Amniotic epithelial cell (primary cell): ENCODE measurements at places on chromosomes 3 and 15.
A peak's percentile ranks its signal among the peaks of the same experiment; 100 is the strongest.

DNA sequence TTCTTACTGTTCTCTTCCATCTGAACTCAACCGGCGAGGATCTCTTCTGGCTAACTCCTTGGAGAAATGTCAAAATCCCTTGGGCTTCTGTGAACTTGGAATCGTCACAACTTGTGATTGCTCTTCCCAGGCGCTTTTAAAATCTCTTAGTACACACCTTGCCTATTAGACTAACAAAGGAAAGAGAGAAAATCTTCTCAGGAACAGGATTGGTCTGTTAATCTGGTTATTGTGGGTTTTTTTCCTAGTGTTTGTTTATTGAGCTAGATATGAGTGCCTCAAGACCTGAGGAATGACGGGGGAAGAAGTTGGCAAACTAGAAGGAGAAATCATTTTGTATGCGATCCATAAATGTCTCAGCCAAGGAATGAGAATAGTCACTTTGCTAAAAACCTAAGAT, at the start of gene ATP13A5:
Gene ATP13A5, minus strand, starts transcription at position 48 of the 400 bp plus-strand sequence. Its CDS starts 28 bp downstream, at position 20.
- DNase-seq = no peak

- no peak for DNase-seq
Measured at GRCh38 chr3:64594134-64594533, 93.7 kb downstream of the ADAMTS9 start.

DNA sequence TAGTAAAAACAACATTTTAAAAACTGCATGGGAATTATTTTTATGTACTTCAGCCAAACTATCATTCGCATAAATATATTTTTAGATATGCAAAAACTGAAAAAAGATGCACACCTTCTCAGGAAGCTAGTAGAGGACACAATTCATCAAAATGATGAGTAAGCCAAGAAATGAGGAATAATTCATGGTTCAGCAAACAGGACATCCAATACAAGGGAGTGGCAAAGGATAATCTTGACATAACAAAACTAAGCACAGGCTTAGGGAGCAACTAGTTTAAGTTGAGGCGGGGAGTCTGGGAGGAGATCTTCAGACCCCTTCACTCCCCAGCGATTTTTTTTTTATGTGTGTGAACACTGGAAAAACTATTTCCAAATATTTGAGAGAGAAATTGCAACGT, 93.7 kb downstream of the ZNF280D start:
- DNase-seq = no peak

GRCh38 chr3:185363662-185364203, 797 bp downstream of the MAP3K13 start:
- no peak for DNase-seq

DNA sequence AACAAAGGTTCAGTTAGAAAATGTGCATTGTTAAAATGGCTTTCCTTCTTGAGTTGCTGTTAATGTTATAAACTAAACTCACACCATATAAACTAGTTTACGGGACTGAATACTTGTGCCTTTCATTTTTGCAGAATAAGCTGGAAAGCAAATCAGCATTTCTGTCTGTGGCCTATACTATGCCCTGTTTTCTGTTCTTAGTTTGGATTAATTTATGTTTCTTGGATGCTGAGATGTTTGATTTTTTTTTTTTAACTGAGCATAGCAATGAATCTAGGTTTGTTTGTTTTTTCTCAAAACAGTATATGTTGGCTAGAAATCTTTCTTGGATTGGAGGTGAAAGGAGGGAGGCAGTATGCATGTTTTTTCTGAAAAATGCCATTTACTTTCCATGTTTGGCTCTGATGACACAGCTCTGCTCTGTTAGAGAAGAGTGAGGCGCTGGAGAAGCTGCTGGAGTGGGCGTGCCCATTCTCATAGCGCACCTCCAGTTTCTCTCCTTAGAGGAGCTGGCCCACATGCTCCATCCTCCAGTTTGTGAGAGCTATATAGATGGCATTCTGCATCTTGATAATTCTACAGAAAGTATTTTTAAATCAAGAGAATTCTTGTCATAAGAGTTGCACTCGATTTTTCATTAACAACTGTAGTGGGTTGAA, 423.6 kb upstream of the TPM1 start:
- no peak for DNase-seq

DNA sequence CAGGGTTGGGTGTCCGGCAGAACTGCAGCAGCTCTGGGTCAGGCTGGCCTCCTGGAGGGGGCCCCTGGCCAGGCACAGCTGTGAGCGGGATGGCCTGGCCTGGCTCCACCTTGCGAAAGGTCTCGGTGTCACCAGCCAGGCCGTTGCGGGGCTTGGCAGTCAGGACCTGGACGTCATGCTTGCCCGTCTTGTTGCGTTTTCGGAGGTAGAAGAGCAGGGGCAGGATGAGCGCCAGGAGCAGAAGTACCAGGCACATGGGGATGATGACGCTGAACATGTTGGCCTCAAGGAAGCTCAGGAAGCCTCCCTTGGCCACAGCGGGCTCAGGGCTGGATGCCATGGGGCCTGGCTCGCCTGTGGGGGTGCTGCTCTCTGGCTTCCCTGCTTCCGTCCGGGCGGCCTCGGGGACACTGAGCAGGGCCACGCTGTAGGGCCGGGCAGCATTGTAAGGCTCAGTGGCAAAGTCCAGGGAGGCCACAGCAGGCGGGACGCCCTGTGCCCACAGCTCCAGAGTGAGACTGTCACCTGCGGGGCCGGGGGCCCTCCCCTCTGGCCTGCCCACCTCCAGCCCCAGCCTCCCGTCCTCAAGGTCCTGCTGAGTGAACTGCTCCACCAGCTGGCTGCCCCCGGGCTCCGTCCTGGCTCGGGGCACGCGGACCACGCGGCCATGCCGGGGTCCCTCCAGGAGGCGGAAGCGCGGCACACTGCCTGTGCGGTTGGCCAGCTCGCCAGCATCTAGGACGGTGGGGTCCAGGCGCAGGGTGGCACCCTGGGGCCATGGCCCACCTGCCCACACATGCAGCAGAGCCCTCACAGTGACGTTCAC, 28.1 kb downstream of the SNX33 start:
- DNase-seq = no peak

DNA sequence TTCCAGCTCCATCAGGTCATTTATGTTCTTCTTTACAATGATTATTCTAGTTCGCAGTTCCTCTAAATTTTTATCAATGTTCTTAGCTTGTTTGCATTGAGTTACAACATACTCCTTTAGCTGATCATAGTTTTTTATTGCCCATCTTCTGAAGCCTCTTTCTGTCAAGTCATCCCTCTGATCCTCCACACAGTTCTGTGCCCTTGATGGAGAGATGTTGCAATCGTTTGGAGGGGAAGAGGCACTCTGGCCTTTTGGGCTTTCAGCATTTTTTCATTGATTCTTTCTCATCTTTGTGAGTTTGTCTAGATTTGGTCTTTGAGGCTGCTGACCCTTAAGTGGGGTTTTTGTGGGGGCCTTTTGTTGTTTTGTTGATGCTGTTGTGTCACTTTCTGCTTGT, 234.6 kb upstream of the CBLB start:
- DNase-seq = no peak

DNA sequence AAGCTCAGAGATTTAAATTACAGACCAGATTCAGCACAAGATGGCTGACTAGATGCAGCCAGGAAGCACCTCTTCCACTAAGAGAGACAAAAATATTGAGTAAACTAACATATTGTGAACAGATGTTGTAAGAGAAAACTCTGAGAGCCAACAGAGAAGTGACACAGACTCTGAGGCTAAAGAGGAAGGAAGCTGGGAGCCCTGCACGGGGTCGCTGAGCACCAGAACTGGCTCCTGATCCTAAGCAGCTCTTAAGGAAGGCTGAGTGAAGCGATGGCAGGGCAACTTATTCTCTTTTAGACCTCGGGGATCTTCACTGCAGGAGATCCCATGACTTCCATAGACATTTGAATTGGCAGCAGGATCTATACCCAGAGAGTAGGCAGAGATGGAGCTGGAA, 578.0 kb upstream of the GRM7 start:
- no peak for DNase-seq

DNA sequence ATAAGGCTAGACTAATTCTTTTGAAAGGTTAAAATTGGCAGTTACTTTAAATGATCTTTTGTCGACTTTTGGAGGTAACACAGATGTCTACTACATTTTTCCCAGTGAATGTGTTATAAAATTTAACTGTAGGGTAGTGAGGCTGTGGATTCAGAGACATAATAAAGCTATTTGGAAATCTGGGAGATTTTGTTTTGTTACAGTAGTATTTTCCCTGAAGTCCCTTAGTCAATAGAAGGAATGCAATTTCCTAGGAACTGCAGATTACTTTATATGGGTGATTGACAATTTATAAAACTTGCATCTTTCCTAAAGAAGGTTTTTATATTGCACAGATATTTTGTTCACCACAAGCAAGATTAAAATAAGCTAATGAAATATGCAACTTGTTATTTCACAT, 96.9 kb downstream of the ALCAM start:
- DNase-seq = no peak

- DNase-seq = peak; percentile 70
Measured at GRCh38 chr3:129314386-129315222, 35.9 kb downstream of the HMCES start.

DNA sequence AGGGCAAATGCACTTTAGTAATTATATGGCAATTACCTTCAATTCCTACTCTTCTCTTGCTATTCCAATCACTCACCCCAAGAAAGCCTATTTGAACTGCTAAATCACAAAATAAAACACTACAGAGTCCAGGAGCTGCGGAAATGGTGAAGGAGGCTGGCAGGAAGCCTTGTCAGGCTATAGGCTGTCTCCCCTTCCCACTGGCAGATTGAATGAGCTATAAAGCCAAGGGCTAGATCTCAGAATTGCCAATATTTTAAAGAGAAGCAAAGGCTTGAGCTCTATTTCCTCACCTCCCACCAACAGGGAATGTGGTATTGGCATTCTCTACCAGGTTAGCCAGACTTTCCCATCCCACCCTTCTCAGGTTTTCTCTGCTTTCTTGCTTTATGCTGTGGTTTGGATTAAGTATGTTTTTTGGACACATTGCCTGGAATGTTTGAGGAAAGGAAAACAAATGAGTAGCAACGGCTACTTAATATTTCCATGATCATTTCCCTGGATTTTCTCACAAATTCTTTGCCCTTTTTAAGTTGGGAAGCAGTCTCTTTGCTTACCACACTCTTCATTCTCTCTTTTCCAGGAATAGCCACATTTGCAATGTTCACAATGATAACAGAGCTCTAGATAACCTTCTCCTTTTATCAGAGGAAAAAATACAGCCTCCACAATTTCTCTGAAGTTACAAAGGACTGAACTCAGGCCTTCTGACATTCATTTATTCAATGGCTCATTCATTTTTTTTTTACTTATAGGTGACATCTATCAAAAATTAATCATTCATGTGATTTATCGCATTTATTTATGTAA, 1125.4 kb downstream of the ROBO1 start:
- peak; percentile 21 for DNase-seq

DNA sequence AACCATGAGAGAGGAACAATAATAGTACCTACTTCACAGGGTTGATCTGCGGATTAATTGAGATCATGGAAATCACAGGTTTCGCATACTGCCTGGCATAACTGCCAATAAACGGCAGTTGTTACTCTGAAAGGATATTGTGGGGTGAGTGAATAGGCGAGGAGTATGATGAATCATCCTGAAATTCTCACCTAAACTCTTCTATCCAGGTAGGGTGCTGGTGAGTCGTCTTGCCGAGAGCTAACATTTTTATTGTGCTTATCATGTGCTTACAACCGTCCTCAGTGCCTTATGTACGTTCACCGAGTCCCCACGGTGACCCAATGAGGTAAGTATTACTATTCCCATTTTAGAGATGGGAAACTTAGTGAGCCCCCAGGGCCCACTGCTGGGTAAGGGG, 52.4 kb upstream of the SRGAP3 start:
- DNase-seq = no peak

DNA sequence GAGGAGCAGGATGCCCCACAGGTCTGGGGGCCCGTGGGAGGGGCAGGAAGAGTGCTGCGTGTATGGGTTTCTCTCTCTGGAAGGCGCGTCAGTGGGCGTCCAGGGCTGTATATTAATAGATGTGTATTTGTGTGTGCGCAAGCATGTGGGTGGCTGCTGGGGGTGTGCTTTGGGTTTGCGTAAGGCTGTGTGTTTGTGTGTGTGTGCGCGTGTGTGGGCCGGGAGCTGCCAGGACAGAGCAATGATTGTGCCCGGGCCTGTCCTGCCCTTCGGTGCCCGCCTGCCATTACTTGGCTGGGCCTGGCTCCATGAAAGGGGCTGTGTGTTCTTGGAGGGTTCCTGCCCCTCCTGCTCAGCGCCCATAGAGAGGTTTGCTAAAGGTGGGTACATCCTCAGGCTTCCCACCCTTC, 16.3 kb downstream of the CSPG4 start:
- no peak for DNase-seq

DNA sequence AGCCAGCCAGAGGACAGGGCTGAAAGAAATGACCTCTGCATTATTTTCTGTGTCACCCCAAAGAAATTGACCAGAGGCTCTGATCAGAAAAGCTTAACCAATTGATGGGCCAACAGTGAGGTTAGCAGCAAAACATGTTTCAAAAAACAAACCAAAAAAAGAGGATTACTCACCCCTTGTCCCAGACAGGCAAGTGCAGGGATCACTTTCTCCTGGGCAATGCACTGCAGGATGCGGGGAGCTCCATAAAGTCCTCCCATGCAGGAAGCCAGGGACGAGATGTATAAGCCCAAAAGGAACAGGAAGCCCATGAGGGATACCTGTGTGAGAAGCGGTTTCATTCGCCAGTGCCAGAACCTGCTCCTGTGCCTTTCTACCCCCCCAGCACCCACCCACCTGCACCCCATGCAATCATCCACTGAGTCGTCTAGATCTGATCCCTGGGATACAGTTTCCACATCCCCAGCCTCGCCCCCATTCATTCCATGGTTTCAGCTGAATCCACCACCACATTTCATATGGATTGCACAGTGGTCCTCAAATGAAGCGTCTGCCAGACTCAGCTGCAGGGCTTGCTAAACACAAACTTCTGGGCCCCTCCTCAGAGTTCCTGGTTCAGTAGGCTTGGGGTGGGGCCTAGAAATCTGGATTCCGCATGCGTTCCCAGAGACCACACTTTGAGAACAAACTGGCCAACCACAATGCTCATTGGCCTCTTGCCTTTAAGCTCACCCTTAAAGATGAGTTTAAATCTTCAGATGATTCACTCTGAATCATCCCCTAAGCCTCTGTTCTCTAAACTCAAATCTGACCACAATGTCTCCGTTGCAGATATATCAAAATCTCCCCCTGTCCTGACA, 54.4 kb upstream of the HEG1 start:
- DNase-seq = peak; percentile 99

GRCh38 chr15:26983822-26984221, 12.8 kb downstream of the GABRG3 start:
- DNase-seq = no peak

DNA sequence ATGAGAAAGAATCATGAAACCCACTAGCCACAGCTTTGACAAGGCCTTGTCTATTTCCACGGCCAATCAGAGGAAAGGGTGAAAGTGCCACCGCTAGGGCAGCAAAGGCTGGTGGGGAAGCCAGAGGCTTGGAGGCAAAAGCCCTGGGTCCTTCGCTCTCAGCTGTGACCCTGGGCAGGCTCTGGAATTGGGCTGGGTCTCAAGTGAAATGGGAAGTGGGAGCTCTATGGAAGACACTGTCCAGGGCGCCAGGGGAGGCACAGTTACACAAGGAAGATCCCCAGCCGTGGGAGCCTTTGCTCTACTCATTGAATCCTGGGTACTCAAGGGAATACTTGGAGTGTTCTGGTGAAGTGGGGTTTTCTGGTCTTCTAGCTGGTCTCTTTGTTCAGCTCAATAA, 136.2 kb downstream of the ASB7 start:
- DNase-seq = no peak

GRCh38 chr15:71333839-71334238, 218.6 kb downstream of the THSD4 start:
- peak; percentile 79 for DNase-seq
